ENCODE measurements at places on chromosomes 3 and 15. TPM values are rescaled to one million over a fixed set of nuclear protein-coding genes. Genes with fewer than 3 reads are reported as not detected.

Gene DUOX2
- 0.39 TPM for total RNA-seq

Gene SPRED1
- total RNA-seq, result 20.3 TPM

Gene MAGEL2
- total RNA-seq, result not detected

Gene SAMMSON
- total RNA-seq, result not detected
